ENCODE measurements at places on chromosomes 5 and 9.

DNA sequence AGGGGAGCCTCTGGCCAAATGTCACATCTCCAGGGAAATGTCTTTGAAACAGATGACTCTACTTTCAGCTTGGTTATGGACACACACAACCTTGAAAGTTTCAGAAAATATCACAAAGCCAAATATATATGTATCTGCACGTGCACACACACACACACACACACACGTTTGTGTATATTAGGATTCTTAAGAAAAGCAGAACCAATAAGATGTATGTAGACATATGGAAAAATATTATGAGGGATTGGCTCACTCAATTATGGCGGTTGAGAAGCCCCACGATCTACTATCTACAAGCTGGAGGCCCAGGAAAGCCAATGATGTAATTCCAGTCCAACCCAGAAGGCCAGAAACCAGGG is 194.9 kb downstream of the PALM2AKAP2 start:
- DNase-seq, result no peak

DNA sequence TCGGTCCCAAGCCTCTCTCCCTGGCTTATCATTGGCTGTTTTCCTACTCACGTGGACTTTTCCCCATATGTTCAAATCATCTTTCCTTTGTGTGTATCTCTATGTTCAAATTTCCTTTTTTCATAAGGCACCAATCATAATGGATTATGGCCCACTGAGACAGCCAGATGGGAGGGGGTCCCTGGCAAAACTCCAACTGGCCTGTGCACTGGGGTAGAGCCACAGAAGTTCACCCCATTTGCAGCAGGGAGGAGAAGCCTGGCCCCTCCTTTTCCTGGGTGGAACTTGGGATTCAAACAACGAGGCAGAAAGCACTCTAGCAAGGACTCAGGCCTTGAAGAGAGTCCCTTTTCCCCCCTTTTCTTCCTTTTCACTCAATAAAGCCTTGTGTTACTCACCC is 362.4 kb downstream of the CDH18 start:
- DNase-seq, result no peak

DNA sequence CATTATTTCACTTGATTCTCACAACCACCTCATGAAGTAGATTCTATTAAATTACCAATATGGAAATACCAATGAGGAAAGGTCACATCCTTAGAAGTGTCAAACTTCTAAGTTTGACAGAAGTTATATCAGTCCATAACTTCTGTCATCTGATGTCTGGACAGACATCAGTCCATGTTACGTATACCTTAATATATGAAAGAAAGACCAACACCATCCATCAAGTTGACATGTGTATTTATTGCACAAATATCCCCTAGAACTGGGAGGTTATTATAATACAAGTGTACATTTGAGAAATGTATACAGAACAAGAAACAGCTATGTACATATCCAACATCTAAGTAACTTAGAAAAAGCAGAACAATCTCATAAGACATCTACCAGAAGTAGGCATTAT is 6.5 kb upstream of the RAPGEF6 start:
- no peak for DNase-seq

- DNase-seq, result no peak
Measured at GRCh38 chr9:132383462-132383883, 23.2 kb downstream of the TTF1 start.

- DNase-seq, result no peak
Measured at GRCh38 chr5:176514244-176514950, 22.8 kb downstream of the RNF44 start.

DNA sequence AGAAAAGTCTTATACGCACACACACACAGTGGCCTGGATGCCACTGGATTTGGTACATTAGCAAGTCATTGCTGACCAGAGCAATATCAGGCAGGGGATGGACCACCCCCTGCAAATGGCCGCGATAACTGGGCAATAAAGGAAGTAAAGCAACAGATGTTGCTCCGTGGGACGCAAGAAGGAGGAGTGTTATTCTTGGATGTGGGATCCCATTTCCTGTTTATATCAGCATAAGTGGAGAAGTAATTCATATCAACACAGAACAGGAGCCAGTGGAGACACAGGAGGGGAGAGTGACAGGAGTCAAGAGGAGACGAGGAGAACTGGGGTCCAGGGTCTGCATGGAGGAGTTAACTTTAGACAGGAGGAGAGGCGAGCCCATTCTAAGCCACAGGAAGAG is 18.4 kb downstream of the RUFY1 start:
- DNase-seq, result no peak

DNA sequence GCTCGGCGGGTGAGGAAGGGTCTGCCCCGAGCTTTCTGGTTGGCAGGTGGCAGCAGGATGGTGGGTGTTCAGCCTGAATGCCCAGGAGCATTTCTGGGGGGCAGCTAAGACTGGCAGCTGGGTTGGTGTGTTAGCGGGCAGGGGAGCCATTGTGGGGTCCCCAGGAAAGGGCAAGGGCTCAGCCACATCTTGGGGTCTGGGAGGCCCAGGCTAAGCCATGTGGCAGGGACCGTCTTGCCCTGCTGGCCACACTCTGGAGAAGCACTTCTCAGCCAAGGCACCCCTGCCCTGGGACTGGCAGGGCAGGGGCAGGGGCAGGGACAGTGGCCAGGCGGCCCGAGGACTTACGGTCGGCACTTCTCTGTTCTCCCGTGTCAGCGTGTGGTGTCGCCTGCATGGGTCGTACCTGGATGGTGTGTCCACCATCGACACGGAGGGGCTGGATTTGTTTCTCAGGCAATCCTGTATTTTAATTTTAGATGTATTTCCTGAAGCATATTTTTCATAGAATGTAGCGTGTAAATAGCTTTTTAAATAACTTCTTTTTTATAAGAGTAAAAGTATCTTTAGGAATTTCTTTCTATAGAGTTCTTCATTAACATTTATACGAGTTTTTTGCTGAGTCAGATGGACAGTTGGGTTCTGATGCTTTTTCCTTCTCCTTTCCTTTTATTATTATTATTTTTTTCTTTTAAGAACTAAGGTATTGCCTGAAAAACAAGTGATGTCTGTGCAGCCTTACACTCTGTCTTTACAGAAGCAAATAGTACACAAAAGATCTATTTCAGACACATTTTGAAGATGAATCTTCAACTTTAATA is 102.0 kb downstream of the PHF2 start:
- DNase-seq, result no peak

GRCh38 chr9:4228606-4229005 is 71.3 kb downstream of the GLIS3 start:
- DNase-seq, result no peak

DNA sequence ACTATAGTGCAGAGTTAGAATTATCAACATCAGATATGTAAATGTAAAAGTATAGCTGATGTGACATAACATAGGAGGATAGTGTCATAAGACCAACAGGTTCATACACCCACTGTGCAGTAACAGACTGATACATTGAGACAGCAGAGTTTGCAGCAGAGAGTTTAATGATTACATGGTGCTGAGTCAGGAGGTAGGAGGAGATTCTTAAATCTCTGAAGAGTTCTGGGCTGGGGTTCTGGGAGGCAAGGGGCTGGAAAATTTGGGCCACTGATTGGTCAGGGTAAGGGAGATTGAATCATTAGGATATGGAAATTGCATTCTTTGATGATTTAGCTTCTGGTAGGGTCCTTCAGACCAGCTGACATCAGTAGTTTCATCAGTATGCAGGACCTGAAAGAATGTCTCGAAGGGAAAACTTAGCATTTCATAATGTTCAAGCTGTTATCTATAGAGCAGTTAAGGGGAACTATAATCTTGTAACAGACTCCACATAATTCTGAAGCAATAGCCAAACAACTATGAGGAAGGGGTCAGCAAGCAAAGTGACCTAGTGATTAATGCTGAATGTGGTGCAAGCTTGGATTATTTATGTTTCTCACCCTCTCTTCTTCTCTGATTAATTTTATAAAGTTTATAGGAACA is 35.6 kb downstream of the CCL28 start:
- DNase-seq, result no peak

- DNase-seq, result no peak
Measured at GRCh38 chr9:19026375-19026774, 6.6 kb downstream of the SAXO1 start.

DNA sequence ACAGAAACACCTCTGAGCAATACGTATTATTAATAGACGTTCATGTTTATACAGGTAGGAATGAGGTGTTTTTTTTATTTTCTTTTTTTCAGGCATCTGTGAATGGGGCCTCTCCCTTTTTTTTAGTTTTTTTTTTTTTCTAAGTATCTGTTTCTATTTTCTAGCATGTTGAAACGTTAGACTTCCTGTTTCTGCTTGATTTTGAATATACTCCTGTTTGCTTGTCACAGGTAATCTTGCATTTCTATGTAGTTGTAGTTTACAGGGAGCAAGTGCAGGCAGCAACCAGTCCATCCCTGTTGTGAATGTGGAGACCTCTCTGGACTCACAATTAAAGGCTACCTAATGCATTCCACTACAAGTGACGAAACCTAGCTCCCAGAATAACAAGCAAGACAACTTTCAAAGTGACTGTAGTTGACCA is 22.8 kb upstream of the TNFAIP8 start:
- DNase-seq, result no peak

DNA sequence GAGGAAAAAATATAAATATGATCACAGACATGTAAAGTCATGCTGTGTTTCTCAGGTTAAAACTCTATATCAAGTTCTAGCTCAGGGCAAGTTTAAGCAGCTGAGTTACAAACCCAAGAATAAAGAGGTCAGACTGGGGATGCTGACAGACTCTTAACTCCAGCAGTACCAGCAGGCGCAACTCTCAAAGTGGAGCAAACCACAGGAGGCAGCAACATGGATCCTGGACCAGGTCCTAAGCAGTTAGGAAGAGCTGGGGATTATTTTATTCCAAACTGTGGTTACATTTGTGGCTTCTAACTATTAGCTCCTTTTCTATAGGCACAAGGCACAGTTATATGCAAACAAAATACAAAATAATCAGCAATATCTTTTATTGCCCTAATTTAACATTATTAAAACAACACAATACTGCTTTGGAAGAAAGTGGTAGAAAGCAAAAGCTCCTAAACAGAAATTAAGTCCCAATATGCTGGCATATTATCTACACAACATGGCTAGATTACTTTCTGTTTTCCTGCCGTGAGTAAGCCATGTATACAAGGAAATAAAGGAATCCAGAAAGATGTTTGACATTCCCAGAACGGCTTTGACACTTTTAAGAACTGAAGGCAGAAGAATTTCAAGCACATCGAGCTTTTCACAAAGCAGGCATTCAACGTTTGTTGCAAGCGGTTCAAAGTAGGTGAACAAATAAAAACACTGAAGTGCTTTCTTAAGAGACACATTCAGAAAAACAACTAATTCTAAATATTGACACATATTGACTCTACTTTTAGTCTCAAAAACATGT is 378.8 kb upstream of the ZNF608 start:
- no peak for DNase-seq

GRCh38 chr5:41527201-41527779 is 16.9 kb upstream of the PLCXD3 start:
- no peak for DNase-seq

DNA sequence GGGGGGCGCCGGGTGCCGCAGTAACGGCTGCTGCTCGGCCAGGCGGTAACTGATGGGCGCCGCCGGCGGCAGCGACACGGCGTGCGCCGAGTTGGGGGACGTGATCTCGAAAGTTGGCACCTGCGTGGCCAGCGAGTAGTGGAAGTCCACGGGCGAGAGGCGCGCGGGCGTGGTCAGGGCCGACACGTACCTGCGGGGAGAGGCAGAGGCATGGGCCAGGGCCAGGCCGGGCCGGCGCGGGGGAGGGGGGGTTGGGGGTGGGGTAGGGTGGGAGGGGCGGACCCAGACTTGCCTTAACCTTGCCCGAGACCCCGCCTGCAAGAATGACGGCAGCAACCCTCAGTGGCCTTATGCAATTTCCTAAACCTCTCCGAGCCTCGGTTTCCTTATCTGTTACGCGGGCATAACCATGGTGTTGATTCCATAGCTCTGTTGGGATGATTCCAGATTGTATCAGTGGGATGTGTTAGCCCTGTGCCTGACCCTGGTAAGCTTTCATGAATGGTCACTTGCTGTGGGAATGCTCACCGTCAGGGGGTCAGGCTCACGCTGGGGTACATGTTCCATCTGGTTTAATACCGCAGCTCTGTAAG is 53.0 kb downstream of the PSD2 start:
- no peak for DNase-seq

- DNase-seq, result no peak
Measured at GRCh38 chr9:3205421-3206095, 320.2 kb downstream of the RFX3 start.

All from 8988T (cell line).